ENCODE measurements at places on chromosomes 5 and 9.

- DNase-seq, result no peak
Observed at GRCh38 chr9:106772523-106773290, 90.3 kb upstream of the ZNF462 start.

GRCh38 chr5:17061973-17062470, 125.9 kb upstream of the MYO10 start:
- DNase-seq, result no peak

DNA sequence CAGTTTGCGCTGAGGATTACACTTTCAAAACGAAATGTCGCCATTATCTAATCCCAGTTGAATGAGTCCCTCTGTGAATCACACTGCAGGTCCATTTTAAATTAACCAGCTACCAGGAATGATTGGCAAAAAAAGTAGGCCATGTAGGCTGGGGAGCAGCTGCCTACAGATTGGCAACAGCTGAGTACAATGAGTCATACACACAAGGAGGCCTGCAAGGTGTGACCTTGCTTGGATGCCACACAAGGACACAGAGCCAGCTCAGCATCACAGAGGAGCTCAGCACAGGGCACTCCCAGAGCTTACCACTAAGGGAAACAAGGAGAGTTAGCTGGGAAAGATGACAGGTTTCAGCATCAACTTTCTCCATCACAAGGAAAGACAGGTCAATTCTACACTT, 12.9 kb downstream of the HAVCR1 start:
- no peak for DNase-seq

DNA sequence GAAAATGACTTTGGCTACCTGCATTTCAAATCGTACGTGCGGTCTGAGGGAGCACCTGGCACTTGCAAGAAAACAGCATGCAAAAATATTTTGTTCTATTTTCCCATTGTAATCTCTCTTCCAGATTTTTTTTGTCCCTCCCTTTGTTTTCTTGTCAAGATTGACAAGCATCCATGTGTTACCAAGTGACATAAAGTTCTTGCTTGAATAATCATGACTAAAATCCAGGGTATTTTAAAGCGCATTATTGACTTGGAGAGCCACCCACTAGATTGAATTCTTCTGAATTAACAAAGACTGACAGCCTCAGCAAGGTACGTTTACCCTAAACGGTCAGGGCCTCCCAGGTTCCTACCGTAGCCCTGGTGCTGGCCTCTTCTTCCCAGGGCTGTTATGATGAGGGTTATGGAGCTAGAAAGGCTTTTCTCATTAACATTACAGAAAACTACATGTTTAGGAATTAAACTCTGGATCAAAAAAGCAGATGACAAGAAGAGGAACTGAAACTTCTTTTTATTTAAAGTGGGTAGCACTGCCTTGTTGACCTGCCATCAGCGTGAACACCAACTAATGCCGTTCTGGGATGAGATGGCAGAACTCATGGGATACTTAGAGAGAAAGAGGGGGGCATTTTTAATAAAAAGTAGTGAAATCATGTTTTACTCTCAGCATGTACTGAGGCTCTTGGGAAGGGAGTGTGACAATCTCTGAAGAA, 297.0 kb downstream of the EFNA5 start:
- DNase-seq, result no peak

DNA sequence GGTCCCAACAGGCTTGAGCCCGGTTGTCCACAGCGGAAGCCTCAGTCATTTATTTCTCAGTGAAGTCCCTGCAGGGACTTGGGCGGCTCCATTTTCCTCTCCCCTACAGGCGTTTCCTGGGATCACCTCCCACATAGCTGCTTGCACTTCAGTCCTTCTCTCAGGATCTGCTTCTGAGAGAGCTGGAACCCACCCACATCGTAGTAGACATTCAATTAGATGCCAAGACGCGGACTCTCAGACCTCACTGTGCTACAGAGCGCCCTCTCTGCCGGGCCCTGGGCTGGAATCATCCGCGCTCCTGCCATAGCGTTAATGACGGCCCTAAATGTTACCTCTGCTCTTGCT, 54.0 kb upstream of the ROR2 start:
- DNase-seq, result no peak

GRCh38 chr5:132074091-132074771, 642 bp downstream of the CSF2 start:
- DNase-seq, result no peak

- no peak for DNase-seq
Observed at GRCh38 chr9:10613419-10613818, 617 bp upstream of the PTPRD start.

DNA sequence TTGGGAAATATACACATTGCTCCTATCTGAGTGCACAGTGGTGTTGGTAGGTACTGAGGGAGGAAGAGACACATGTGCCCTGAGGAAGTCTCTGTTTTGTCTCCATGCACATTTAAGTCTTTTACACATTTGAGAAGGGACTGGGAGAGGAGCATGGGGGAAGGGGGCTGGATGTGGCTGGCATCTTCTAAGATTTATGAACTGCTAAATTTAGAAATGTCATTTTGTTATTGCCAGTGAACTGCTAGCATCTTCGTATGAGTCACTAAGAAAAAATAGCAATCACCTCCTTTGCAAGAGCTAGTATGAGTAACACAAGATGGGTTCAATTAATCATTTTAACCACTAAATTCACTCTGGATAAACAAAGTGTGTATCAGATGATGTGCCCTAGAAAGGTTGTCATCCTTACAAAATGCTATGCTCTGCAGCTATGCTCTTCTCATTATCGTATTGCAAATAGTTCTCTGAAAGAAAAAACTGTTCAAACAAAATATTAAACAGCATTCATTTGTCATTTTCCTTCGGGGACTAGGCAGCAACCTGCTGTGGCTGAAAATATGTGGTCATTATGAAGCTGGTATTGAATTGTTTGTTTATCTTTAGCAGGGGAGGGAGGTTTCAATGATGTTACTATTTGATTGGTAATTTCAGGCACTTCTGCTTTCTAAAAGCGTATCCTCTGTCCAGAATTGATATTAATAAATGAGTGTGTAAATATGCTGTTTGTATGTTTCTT, 236.5 kb downstream of the DMRTA1 start:
- peak; percentile 79 for DNase-seq

DNA sequence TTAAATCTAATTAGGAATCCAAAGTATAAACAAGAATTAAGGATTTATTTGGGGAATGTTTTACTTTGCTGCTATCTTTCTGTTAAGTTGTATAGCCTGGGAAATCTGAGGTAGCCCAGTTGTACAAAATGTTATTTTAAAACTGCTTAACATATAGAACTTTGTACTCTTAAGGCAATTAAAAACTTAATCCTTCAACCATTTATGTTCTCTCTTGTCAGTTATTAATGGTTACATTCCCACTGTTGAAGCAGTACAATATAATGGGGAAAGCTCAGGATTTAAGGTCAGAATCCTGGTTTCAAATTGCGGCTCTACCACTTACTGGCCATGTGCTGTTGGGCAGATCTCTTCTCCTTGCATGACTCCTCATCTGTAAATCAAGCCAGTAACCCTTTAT, 32.7 kb downstream of the FBXO38 start:
- DNase-seq, result no peak

DNA sequence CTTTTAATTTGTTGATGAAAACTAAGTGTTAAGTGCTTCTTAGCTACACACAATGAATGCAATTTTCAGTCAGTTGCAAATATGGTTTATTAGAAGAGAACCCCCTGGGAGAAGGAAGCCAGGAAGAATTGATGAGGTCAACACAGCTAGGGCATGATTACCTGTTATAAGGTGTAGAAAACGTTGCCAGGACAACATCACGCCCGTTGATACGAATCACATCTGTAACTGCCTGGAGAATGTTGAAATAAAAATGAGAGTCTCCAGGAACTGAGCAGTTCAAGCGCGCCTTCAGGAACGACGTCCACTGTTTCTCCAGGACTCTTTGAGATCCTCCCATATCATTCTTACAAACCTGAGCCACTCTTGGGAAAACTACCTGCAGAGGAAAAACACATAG, 88.0 kb downstream of the SEMA6A start:
- no peak for DNase-seq

DNA sequence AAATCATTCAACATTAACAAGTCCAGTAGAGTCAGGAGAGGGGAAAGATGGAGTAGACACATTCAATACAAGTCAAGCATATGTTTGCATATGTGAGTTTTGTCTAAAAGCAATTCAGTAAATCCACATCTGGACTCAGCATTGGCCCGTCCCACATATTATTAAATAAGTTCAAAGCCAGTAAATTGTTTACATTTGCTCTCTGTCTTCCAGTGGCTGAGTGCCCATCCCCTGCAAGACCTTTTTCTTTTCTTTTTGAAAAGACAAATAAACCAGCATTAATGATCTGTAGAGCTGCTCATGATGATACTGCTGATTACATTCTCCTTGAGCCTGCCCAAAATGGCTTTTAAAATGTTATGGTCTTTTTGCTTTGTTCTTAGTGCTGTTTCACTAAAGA, 71.1 kb downstream of the TNC start:
- no peak for DNase-seq

DNA sequence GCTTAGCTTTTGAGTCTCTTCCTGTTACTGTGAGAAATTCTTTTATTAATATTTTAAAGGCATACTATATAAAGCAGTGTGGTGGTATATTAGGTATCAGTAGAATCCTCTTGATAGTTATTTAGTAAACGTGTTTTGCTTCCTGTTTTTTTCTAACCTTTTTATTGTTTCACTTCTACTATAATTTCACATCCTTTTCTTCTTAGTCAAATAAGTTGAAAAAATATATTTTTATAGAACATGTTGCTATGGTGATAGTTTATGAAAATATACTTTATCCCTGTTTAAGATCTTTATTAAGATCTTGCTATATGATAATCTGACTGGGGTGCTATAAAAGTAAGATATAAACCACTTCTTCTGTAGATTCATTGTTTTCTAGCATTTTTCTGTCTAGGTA, 2.1 kb downstream of the POLK start:
- DNase-seq, result no peak

GRCh38 chr5:1176473-1177391, 24.7 kb upstream of the SLC6A19 start:
- DNase-seq, result no peak

- DNase-seq, result no peak
Observed at GRCh38 chr5:179833056-179833708, 12.5 kb downstream of the SQSTM1 start.

DNA sequence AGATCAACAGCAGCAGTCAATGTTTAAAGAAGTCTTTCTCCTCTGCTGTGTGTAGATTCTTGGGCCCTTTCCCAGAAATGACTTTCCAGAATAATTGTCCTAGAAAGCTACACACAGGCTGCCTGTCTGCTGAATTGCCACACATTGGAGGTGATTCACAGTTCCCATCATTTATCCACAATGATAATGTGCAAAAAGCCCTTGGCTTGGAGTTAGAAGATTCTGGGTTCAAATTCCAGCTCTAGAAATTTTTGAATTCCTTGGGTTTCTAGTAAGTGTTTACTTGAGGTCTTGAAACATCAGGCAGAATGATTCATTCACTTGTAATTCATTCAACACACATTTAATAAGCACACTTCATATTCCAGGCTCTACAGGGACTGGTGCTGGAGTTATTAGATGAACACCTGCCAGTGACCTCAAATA, 28.6 kb upstream of the EPB41L4B start:
- peak; percentile 95 for DNase-seq

GRCh38 chr5:107670932-107671741, at the start of gene EFNA5:
EFNA5 (minus strand) TSS chr5:107670937.
- peak; percentile 57 for DNase-seq

DNA sequence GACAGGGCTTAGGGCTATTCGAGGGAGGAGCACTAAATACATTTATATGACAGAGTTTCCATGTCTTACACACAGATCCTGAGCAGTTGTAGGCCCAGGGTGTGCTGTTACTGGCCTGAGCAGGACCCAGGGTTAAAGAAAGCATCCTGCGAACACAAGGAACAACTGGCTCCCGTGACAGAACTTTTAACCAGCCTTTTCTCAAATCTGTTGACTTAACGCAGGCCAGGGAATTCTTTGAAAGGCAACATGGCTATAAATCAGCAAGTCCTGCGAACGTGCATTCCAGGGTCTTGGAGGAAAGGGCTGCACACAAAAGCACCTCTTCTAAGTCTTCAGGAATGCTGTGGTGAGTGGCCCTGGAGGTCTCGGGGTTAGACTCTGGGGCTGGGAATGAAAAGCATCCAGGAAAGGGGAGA, 45.2 kb upstream of the ANKRD55 start:
- peak; percentile 98 for DNase-seq

Measured in fibroblast of skin of back (primary cell).